ENCODE measurements at places on chromosomes 5 and 9. TPM values are rescaled to one million over a fixed set of nuclear protein-coding genes. Genes with fewer than 3 reads are reported as not detected.

TERT gene
- polyA plus RNA-seq = 2.9 TPM

PDGFRB gene
- 26.7 TPM for polyA plus RNA-seq

DMRT1 gene
- not detected for polyA plus RNA-seq

SNCAIP gene
- 3.8 TPM for polyA plus RNA-seq

DNA sequence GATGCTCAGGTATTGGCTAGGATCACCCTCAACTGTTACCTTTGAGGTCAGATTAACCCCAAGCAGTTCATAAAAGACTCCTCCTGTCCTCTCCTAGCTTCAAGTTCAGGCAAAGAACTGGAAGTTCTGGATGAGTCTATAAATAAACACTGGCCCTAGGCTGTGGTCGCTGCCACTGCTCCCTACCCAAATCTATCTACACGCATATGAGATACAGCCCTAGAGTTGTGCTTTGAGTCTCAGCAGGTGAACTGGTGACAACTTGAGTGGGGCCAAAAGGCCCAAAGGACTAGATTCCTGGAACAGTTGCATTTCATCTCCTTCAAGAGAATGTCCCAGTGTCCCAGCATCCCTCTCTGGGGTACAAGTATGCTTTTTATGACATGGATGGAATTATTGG, 62.6 kb downstream of the SAXO1 start:
- no peak overlapping the region for H3K27ac ChIP-seq
- no peaks in the 10 kb centered on the region for H3K36me3 ChIP-seq
- H3K4me3 ChIP-seq = no peak overlapping the region

DNA sequence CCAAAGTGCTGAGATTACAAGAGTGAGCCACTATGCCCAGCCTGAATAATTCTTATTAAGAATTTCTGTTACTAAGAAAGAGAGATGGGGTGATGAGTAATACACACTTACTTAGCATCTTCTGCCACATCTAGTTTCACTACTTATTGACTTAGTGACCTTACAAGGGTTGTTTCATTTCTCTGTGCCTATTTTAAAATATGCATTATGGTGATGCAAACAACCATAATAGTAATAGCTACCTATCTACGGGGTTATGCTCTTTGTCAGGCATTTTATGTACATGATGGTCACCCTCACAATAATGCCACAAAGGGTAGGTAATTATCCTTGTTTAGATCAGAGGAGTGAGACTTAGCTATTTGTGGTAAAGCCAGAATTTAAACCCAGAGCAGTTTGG, 499.0 kb upstream of the SGCD start:
- H3K4me3 ChIP-seq = no peak overlapping the region
- no peak for DNase-seq
- H3K27me3 ChIP-seq = no peaks in the 10 kb centered on the region
- no peaks in the 10 kb centered on the region for H3K4me1 ChIP-seq
- H3K36me3 ChIP-seq = no peaks in the 10 kb centered on the region

GRCh38 chr9:114220061-114220541, 64.8 kb downstream of the COL27A1 start:
- H3K27ac ChIP-seq = peak overlapping the region; percentile 69
- no peaks in the 10 kb centered on the region for H3K27me3 ChIP-seq
- no peak for DNase-seq

DNA sequence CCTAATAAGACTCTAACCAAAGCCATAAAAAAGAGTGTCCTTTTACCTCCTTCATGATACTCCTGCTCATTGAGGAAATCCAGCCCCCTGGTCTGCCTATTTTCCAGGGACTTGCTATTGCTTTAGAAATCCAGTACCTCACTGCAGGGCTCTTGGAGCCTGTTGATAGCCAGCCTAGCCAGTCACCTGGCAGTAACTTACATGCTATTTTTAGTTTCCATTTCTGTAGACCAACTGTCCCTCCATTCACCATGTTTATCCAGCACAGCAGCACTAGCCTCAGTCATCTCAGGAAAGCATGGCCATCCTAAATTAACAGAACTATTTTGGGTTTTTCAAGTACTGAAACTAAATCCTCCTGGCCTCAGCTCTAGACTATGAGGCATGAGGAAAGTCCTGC, 91.5 kb upstream of the PHF24 start:
- H3K4me1 ChIP-seq = no peaks in the 10 kb centered on the region
- H3K36me3 ChIP-seq = no peaks in the 10 kb centered on the region
- H3K27me3 ChIP-seq = no peaks in the 10 kb centered on the region
- DNase-seq = no peak
- H3K27ac ChIP-seq = no peak overlapping the region
- no peak overlapping the region for H3K4me3 ChIP-seq

DNA sequence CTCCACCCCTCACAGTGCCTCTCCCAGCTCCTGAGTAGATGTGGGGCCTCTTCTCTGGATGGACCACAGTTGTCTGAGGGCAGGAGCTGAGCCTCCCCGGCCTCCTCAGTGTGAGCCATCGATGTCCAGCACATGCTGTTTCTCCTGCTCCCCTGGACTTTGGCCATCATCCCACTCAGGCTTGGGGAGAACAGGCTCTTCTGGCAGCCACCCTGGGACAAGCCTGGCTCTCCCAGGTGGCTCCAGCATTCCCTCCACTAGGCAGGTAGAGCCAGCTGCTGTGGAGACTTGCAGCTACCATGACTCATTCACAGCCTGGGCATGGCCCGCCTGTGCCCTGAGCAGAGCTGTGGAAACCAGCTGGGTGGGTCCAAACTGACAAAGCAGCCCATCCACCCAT, 77.0 kb downstream of the CSNK1A1 start:
- H3K27ac ChIP-seq = no peak overlapping the region
- H3K36me3 ChIP-seq = no peaks in the 10 kb centered on the region
- peaks cover 17% of the 10 kb centered on the region for H3K4me1 ChIP-seq
- DNase-seq = no peak
- no peaks in the 10 kb centered on the region for H3K27me3 ChIP-seq
- H3K4me3 ChIP-seq = no peak overlapping the region

DNA sequence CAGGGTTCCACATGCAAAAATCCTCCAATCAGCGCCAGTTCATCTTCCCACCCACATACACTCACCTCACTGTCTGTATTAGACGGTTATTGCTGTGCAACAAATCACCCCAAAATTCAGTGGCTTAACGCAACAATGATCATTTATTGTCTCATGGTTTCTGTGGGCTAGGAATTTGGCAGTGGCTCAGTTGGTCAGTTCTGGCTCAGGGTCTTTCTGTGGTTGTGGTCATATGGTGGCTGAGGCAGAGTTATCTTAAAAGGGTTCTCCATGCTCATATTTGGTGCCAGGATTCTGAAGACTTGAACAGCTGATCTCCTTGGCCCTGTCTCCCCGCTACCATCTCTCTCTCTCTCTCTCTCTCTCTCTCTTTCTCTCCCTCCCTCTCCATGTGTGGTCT, 12.9 kb downstream of the ZNF618 start:
- H3K4me1 ChIP-seq = peaks cover 21% of the 10 kb centered on the region
- H3K27ac ChIP-seq = no peak overlapping the region
- H3K27me3 ChIP-seq = no peaks in the 10 kb centered on the region
- H3K4me3 ChIP-seq = no peak overlapping the region

DNA sequence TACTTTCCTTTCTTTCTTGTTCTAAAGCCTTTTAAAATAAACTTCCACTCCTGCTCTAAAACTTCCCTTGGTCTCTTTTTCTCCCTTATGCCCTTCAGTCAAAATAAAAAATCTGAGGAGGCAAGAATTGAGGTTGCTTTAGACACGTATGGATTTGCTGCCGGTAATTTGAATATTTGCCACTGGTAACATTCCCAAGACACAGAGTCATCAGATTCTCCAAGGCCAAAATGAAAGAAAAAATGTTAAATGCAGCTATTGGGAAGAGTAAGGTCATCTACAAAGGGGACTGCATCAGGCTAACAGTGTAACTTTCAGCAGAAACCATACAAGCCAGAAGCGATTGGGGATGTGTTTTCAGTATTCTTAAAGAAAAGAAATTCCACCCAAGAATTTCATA, 311.1 kb downstream of the CDH18 start:
- no peak overlapping the region for H3K27ac ChIP-seq
- H3K4me3 ChIP-seq = no peak overlapping the region
- no peaks in the 10 kb centered on the region for H3K36me3 ChIP-seq

Data from sigmoid colon (tissue), 7 donors.